Bone marrow (tissue), 2 donors: ENCODE measurements at places on chromosomes 7 and 10.

DNA sequence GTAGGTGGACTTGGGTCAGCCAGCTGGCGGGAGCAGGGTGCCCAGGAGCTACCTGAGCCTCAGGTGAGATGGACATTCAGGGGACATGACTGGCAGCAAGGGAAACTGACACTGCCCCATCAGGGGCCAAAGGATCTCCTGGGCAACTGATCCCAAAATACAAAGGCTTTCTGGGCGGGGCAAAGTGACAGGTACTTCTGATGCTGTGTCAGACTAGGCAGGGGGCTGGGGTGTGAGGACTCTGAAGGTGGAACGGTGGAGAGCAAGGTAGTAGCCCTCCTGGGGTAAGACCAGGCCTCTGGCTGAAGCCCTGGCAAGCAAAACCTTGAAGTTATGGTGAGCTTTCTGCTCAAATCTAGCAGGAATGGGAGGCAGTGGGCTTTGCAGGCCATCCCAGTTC is 4.4 kb downstream of the OPN4 start:
- DNase-seq: no peak

- no peak for DNase-seq
Measured at GRCh38 chr10:121865554-121865953, 62.3 kb downstream of the ATE1 start.

DNA sequence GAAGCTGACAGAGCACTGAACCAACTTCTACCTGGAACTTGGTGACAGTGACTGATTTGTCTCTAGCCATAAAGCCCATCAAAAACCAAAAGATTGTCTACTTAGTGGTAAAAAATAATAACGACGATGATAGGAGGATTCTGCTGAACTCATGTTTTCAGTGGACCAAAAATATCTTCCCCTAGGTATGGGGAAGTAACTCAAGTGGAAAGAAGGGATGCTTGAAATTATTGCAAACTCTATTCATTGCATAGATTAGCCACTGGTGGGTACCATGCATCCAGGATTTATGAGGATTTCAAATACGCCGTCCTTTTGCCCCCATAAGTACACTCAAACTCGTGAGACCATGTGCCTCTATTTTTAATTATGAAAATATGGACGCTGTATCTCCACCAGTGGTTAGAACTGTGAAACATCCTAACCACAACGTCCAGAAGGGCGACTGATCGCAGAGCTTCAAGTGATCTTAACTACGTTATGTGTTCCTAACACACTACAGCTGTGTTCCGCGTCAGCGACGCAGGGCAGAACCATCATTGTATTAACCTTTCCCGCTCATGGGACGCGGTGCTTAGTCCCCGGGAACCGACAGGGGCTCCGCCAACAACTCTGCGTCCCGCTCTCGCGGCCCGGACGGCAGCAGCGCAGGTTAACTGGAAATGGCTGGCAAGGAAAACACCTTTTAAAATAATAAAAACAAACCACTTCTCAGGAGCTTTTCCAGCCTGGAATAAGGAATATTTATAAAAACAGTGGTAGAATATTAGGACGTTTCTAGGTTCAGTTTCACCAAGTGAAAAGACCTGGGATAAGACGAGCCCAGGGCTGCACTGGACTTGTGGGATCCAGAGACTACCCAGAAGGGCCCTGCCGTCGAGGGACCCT is 776 bp downstream of the PEX1 start:
- DNase-seq: peak; percentile 5

- DNase-seq: peak; percentile 82
Measured at GRCh38 chr10:103759100-103759781, 96.1 kb downstream of the SH3PXD2A start.

DNA sequence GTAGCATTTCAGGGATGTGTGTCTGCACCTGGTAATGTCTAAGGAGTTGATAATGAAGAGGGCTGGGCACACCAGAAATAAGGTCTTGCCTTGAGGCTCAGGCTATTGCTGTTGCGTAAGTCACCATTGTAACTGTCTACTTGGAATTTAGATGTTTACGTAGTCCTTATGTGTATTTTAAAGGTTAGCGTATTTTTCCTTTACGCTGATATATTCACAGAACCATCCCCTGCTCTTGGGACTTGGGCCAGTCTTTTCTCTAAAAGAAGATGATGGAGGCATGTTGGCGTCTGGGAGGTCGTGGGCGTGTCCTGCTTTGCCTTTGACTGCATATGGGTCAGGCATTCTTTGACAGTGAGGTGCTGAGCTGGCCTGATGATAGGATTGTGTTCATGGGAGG is 14.7 kb downstream of the WDR37 start:
- no peak for DNase-seq

DNA sequence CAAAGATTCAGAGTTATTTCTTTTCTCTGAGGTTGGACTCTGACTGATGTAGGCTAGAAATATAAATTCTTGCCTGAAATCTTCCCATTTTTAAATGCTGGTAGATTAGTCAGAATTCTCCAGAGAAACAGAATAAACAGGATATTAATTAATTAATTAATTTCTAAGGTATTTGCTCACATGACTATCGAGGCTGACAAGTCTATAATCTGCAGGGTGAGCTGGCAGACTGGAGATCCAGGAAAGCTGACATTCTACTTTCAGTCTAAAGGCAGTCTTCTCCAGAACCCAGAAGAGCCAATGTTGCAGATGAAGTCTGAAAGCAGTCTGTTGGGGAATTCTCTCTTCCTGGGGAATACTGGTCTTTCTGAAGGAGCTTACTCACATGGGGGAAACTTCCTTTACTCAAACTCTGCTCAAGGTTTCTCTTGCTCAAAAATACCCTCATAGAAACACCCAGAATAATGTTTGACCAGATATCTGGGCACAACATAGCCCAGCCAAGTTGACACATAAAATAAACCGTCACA is 189.7 kb downstream of the KIF20B start:
- DNase-seq: no peak

DNA sequence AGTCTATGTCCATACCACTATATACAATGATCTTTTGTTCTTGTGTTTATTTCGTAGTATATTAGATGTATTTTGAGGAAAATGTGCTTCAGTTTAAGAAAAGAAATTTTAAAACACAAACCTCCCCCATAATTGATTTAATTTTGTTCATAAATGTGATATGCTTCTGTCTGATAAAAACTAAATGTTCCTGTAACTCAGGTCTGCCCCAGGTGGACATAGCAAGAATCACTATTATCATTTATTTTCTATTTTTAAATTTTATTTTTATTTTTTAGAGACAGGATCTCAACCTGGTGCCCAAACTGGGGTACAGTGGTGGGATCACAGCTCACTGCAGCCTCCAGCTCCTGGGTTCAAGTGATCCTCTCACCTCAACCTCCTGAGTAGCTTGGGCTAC is 43.2 kb downstream of the BEND7 start:
- DNase-seq: no peak

GRCh38 chr7:8078418-8078817 is 109.8 kb downstream of the GLCCI1 start:
- DNase-seq: no peak

DNA sequence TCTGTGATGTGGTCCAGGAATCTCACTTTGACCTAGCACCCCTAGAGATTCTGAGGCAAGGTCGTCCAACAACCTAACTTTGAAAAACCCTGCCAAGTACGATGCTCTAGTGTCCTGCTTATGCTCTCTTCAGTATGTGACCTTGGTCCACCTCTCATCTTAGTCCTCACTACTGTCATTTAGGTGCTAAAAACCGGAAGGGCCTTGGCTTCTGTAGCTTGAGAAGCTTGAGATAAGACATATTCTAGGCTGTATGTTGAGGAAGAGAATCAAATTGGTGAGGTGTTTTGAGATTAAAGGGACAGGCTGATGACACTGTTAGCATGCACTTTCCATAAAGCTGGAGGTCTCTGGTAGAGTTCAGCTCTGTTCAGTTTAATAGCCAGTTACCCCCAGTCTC is 57.0 kb upstream of the MTPN start:
- no peak for DNase-seq

- no peak for DNase-seq
Measured at GRCh38 chr10:103942866-103943265, 24.1 kb upstream of the SLK start.

DNA sequence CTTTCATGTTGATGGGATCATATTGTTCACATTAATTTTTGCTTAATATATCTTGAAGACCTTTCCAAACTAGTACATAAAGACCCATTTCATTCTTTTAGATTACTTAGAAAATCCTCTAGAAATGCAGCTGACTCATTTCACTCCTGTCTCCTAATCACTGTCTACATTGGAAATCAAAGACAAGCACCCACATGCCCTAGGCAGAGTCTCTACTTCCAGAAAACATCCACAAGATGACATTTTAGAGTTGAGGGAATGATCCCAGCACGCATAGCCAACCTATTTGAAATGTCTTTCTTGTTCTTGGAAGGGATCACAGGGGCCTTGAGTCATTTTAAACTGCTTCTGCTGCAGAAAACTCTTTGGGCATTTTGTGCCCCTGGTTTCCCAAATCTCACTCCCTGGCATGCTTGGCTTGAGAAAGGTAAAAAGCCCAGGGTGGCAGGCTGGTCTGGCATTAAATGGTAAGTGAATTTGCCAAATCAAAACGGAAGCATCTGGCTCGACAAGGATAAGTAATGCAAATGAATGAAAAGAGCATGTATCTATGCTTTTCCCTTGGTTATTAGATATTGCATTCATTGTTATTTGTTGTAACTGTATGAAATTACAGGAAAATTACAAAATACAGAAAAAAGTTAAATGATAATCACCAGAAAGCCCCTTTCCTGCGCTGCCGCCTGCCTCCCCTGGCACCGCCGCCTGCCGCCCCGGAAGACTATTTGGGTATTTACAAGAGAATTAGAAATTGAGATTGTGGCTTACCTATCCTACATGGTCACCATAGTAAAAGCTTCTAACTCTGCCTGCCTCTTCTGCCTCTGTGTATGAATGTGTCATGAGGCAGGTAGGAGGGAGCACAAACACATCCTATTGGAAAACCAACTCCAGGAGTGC is 225.3 kb downstream of the PTEN start:
- no peak for DNase-seq

GRCh38 chr7:151623766-151624165 is 104.1 kb upstream of the RHEB start:
- no peak for DNase-seq

DNA sequence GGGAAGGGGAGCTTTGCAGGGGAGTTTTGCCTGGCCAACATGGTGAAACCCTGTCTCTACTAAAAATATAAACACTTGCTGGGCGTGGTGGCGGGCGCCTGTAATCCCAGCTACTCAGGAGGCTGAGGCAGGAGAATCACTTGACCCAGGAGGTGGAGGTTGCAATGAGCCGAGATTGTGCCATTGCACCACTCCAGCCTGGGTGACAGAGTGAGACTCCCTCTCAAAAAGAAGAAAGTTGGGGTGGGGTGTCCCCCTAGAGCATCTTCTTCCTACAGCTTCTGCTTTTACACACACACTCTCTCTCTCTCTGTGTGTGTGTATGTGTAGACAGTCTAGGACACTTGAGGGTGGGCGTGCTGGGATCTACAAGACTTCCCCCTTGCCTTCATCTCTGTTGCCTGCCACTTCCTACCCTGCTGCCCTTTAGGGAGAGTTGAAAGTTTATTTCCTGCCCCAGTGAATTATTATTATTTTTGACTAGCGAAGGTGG is 21.7 kb downstream of the PLAU start:
- peak; percentile 63 for DNase-seq
